ENCODE measurements at places on chromosomes 4 and X.

DNA sequence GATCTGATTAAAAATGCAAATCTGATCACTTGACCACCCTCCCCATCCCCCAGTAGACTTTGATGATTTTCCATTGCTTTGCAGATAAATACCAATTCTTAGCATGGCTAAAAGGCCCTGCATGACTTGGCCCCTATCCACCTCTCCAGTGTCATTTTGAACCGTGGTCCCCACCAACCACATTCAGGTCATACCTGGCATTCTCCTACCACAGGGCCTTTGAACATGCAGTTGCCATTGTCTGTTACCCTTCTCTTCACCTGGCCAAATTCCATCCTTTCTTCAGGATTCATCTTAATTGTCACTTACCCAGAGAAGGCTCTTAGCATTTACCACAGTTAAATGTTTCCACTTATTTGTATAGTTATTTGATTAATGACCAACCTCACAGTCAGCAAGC, 36.9 kb upstream of the RELL1 start:
- no peak for DNase-seq

DNA sequence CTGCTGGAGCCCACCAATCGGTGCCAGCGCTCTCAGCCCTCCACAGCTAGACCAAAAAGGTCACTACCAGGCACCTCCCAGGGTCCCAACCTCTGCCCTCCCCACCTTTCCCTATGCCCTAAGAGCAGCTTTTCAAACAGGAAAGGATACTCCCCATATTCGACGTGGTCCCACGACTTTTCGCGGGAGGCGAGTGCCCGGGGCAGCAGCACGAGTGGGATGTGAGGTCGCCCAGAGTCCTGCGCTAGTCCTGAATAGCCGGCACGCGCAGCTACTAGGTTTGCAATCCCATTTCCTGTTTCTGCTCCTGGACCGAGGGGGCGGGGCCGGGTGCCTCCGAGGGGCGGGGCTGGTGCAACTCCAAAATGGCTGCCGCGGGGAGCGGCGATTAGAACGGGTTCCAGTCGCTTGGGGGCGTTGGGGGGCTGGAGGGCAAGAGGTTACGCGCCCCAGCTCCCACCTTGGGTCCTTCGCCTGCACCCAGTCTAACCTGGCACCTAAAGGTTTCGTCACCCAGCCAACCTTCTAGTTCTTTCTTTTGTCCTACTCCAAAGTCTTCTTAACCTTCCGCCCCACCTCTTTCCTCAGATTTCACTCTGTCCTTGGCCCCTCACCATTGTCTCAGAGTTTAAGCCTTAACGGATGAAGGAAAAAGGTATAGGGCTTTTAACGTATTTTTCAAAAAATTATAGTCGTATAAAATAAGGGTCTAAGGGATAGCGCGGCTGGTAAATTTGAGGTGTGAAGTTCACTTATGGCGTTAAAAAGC, 85.0 kb upstream of the TENT5D start:
- DNase-seq, result no peak

GRCh38 chr4:98653890-98654867, 4.2 kb downstream of the TSPAN5 start:
- no peak for DNase-seq

- DNase-seq, result no peak
These were observed 103.8 kb upstream of the RAI2 start for GRCh38 chrX:17964871-17965270.

DNA sequence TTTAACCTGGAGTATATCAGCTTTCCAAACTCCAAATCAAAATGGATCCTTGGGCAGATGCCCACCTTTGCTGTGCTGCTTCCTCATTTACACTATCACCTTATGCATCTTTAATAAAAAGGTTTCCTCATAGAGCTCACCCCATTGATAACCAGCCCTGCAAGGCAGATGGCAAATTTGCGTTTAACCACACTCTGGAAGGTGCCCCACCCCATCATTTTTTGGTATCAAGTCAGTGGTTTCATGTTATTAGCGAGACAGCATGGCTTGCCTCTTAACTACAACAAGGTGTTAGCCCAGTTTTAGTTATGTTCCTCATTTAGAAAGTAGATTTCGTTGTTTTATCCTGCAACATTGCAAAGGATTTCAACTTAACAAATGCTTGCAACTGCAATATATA, 214.0 kb upstream of the WDFY3 start:
- DNase-seq, result no peak

GRCh38 chrX:41671082-41671481, 17.7 kb upstream of the GPR34 start:
- no peak for DNase-seq

DNA sequence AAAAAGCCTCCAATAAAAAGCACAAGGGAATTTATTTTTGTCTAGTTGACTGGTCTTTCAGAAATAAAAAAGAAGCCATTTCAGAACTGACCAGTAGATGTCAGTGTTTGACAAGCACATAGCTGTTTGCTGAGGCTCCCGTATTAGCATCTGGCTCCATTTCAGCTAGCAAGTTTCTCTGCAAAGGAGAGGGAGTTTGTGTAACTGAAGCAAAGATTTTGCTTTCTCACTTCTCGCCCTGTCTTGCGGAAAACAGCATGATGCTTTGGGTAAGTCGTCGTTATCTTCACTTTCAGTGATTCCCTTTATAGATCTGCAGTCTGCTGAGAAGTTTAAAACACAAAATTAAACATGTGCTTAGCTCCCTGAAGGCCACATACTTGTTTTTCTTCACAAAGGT, 85.5 kb downstream of the CT47B1 start:
- no peak for DNase-seq

- DNase-seq, result no peak
These were observed 135.1 kb upstream of the MSX1 start for GRCh38 chr4:4724321-4724720.

GRCh38 chr4:85779165-85779564, 304.2 kb downstream of the ARHGAP24 start:
- DNase-seq, result no peak

GRCh38 chrX:151402719-151403390, 5.8 kb downstream of the VMA21 start:
- no peak for DNase-seq

DNA sequence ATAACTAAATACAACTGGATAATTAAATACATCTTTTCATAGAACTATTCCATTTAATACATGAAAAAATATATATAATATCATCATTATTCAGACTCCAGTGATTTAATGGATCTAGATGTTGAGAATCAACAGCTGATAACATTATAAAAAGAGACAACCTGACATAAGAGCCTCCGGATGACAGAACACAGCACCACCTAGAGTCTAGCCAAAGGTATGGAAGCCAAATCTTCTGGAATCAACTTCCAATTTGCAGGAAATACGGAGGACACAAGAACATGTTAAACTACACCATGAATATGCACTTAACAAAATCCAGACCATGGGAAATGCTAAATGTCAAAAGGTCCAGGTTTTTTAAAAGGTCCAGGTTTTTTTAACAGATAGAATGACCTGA, 55.0 kb downstream of the LRBA start:
- peak; percentile 20 for DNase-seq
